Mucosa of gallbladder (tissue), 1 donor: ENCODE measurements at places on chromosomes 3 and 15. TPM values are rescaled to one million over a fixed set of nuclear protein-coding genes. Genes with fewer than 3 reads are reported as not detected.

The ADCY5 gene
- 25.8 TPM for total RNA-seq

The CFAP161 gene
- 0.17 TPM for total RNA-seq

DNA sequence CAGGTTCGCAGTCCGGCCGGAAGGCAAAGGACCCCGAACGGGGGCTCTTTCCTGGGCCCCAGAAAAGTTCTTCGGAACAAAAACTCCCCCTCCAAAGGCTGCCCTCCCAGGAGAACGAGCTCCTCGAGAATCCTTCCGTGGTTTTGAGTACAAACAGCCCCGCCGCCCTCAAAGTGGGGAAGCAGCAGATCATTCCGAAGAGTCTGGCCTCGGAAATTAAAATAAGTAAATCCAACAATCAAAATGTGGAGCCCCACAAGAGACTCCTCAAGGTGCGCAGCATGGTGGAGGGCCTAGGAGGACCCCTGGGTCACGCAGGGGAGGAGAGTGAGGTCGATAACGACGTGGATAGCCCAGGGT, 1.3 kb downstream of the ARHGEF26 start:
- DNase-seq = no peak

DNA sequence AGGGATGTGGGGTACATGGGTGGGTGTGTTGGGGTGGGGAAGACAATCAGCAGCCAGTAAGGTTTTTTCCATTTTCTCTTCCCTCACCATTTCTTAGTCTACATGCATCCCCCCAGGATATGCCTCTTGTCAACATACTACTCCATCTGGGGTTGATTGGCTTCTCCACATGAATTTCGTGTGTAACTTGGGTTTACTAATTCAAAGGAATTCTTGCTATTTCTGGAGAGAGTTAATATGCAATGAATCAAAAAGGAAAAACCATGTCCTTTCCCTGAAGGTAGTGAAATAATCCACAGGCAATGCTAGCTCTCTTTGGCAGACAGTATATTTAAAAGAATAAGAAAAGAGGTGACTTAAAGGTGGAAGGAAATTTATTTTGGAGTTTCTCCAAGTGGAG, 198.4 kb downstream of the EBLN2 start:
- DNase-seq = no peak

The FRMD4B gene
- 34.1 TPM for total RNA-seq

- no peak for DNase-seq
These were observed 25.3 kb downstream of the MEF2A start for GRCh38 chr15:99590913-99591646.

DNA sequence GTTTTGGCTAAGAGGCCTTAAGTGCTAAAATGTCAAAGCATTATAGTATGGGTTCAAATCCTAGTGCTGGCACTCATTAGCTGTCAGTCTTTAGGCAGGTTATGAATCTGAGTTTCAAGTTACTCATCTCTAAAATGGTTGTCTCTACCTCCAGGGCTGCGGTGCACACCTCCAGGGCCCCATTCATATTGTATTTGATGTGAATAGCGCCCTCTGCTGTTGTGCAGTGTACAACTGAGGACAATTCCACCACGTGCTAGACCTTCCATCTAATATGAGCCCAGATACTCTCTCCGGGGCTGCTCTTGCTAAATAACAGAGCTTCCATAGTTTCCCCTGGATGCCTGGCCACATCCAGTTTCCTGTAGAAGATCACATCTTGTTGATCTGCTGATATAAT, 54.3 kb downstream of the OXNAD1 start:
- peak; percentile 50 for DNase-seq

- DNase-seq = no peak
These were observed 991.2 kb downstream of the TUSC7 start for GRCh38 chr3:117700573-117701360.

The MUSTN1 gene
- 4.7 TPM for total RNA-seq

DNA sequence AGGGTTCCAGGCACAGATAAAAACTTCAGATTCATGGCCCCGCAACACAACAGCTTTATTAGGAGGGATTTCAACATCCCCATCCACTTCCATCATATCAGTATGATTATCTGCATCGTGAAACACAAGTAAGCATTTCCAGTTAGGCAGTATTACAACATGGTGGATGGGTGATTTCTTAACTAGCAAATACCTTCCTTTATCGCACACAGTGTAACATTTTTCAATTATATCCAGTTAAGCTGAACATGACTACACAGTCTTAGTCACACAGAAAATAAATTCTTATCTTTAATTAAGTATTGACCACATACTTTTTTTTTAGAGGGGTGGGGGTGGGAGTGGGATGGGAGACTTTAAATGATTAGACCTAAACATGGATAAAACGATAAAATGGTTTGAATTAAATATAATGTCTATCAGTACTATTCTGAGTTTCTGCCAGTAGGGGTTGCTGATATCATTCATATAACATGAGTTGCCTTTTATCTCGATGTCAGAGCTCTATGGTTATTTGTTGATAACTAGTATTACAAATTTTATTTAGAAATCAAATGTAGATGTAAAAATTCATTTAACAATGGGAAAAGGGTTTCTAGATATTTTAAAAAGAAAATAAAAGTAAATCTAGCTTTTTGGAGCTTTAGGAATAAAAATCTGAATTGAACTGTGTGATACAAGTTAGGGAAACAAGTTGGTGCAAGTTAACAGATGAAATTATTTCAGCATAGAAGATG, 146.6 kb downstream of the TBL1XR1 start:
- no peak for DNase-seq

GRCh38 chr15:57321485-57321884, 54.8 kb upstream of the CGNL1 start:
- DNase-seq = no peak

GRCh38 chr15:100111125-100112060, 230.4 kb downstream of the ADAMTS17 start:
- DNase-seq = peak; percentile 42

The PYGO1 gene
- 7.7 TPM for total RNA-seq

The TPRG1 gene
- 3.9 TPM for total RNA-seq

- DNase-seq = no peak
These were observed 94.1 kb downstream of the SENP2 start for GRCh38 chr3:185680231-185680630.

GRCh38 chr3:58858126-58858525, 191.6 kb upstream of the FAM3D start:
- no peak for DNase-seq

DNA sequence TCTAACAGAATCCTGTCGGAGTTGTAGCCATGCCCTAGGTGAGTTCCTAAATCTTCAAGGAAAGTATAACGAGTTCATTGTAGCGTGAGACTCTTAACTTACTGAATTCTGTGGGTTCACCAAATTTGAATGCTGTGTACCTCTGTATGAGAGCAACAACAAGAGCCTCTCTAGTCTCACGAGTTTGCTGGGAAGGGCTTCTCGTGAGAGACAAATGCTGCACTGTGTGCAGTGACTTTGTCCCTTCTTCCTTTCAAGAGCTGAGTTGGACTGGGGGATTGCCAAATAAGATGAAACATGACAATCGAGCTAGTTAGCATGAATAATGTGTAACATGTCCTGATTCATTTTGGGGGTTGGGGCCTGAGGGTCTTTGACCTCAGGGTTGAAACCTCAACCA, 32.2 kb downstream of the KAT2B start:
- DNase-seq = no peak

The LXN gene
- total RNA-seq = 17.0 TPM

The CKMT1A gene
- 65.4 TPM for total RNA-seq

DNA sequence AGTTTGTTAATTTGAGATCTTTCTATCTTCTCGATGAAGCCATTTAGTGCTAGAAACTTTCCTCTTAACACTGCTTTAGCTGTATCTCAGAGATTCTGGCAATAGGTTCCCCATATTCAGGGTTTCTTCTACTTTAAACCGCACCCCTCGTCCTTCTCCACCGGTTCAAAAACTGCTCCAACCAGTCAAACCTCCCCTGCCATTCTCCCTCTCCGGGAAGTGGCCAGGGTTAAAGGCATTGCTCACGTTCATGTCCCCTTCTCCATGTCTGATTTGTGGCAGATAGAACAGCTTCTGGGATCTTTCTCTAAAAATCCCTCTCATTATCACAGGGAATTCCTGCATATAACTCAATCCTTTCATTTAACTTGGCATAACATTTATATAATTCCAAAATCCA, 14.4 kb downstream of the ALDH1L1 start:
- no peak for DNase-seq

The BFSP2 gene
- not detected for total RNA-seq

The HYAL2 gene
- total RNA-seq = 84.6 TPM

GRCh38 chr15:88393719-88394519, 73.3 kb downstream of the MRPL46 start:
- no peak for DNase-seq
